Lower lobe of right lung (tissue), 2 donors: ENCODE measurements at places on chromosomes 16 and 17. TPM values are rescaled to one million over a fixed set of nuclear protein-coding genes. Genes with fewer than 3 reads are reported as not detected.

DNA sequence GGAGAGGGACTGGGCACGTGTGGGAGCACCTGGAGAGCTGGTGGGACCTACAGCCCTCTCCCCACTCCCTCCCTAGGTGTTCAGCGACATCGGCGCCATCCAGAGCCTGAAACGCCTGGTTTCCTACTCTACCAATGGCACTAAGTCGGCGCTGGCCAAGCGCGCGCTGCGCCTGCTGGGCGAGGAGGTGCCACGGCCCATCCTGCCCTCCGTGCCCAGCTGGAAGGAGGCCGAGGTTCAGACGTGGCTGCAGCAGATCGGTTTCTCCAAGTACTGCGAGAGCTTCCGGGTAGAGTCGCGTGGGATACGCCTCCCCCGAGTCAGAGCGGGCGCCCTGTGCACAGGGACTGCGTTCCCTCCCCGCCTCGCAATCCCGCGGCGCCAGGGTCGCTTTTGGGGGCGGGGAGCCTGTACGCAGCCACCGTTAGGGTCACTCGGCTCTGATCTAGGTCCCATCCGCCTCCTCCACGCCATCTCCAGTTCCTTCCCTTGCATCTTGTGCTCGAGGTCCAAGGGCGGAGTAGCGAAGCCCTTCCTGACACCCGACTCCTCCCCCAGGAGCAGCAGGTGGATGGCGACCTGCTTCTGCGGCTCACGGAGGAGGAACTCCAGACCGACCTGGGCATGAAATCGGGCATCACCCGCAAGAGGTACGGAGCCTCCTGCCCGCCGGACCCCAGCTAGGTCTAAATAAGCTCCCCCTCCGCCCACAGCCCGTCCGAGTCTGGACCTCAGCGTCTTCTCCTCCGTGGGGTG lies 13.0 kb downstream of the SARM1 start:
- DNase-seq: peak; percentile 88

- DNase-seq: no peak
Measured at GRCh38 chr17:80348551-80349150, 66.3 kb upstream of the ENDOV start.

- no peak for DNase-seq
Measured at GRCh38 chr16:89707695-89708094, 6.2 kb upstream of the SPATA2L start.

GRCh38 chr16:11233727-11234376 lies 22.2 kb downstream of the SOCS1 start:
- DNase-seq: no peak

- no peak for DNase-seq
Measured at GRCh38 chr17:41985919-41986318, 19.3 kb downstream of the CNP start.

DNA sequence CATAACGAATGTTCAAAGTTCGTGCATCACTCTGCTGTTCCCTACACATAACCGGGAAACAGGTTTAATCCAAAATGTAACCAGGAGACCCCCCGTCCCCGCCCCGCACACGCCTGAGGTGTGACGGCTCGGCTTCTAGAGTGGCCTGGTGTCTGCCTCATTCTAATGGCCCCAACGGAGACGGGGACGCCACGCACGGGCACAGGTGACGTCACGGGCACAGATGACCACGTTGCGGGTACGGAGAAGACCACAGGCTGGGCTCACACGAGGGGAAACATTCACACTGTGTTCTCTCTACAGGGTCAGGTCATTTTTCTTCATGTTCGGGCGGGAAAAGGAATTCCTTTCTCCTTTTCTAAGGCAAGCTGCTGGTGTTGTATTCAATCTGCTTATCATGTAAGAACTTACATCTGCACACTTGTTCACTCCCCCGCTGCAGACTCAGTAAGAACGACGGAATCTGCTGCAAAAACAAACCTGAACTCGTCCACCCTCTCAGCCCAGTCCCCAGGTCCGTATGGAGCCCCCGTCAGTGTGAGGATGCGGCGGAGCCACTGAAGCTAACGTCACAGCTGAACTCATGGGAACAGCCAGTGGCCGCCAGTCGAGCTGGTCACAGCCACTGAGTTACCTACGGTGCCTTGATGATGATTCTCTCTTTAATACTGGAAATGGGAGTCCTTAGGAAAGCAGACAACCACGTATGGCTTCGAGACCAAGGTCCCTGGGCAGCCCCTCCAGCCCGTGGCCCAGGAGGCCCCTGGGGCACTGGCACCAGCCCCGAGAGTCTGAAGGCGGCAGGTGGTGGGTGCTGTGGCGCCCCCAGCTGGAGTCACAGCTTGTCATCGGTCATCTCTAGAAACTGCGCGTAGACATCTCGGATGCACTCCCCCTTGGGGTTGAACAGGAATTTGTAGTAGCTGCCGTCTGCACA lies 32.9 kb downstream of the WDR45B start:
- DNase-seq: no peak

DNA sequence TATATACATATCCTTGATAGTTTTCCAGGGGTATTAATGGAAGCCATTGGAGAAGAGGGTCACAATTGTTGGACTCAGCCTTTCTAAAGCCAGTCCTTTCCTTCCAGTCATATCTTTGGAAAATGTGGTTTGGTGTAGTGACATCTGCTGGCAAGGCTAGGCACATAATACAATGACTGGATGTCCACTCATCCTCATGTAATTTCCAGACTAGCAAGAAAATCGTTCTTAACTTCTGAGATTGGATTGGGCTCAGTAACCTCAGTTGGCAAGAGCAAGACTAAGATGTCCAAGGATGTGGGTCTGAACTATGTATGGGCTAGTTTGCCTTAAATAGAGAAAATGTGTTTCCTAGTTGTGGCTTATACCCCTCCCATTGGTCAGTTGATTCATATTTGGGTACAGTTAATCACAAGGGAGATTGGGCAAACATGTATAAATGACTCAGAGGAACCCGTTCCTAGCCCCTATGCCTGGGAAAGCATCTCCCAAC lies 8.7 kb upstream of the KAT7 start:
- no peak for DNase-seq

DNA sequence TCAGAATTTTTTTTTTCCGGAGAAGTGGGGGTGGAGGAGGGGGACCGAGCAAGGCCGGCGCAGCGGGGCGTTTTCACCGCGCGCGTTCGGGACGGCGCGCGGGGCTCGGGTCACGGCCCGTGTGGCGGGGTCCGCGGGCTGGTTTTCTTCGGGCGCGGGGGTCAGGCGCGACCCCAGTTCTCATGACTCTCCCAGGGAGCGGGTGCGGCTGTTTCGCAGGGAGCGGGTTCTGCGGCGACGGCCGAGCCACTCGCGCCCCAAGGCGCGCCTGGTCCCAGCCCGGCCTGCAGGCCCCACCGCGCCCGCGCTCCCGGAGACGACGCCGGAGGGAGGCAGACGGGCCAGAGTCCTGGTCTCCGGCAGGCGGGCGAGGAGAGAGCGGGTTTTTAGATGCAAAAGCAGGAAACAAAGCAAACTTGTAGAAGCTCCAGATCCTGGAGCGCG lies 1.0 kb downstream of the BAHCC1 start:
- no peak for DNase-seq

DNA sequence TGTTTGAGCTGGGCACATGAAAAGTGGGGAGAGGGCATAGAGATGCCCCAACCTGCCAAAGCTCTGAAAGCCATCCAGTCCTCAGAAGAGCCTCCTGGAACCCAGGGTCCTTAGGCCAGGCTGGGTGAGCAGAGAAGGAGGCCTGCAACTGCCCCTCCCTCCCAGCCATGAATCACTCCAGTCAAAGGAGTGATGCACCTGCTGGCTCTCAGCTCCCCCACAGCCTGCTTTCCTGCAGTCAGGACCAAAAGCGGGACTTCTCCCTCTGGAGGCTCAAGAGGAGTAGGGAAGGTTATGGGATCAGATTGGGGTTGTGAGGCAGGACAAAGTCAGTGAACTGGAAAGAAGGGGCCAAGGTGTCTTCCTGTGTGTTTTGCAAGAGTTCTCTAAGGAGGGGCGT lies 145.6 kb downstream of the TMEM132E start:
- no peak for DNase-seq

DNA sequence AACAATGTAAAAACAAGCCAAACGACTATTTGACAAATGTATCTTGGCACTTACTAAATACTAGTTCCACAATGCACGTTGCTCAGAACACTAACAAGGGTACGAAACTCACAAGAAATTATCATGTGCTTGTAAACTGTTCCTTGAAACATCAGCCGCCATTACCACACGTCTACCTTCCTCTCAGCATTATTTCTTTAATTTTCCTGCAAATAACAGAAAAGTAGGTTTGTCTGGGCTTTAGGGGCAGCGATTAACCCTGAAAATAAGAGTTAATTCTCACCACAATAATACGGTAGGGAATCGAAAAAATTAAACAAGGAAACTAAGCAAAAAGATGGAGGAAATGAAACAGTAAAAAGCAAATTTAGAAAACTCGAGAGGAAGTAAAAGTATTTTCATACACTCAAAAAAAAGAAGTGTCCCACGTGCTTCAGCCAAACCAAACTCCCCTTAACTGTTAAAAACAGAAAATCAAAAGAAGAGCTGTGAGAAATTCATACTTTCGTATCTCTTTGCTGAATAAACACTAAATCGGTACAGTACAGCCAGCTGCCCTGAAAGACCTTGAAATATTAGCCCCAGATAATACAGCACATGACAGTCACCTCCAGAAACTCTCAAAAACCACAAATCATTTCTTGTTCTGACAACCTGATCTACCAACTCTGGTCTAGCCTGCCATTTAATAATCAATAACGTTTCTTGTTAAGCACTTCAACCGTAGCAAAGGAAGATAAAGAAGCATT lies 1.2 kb downstream of the ARHGAP17 start:
- DNase-seq: no peak

GRCh38 chr16:78094166-78094565 lies 5.3 kb upstream of the WWOX start:
- no peak for DNase-seq

GRCh38 chr17:79968116-79968515 lies 67.6 kb downstream of the TBC1D16 start:
- peak; percentile 8 for DNase-seq

The PPM1E gene
- total RNA-seq: 0.30 TPM

The SENP3 gene
- 87.0 TPM for total RNA-seq

The WSCD1 gene
- total RNA-seq: 3.6 TPM

The FOXN1 gene
- 0.15 TPM for total RNA-seq

The SNAI3 gene
- 6.1 TPM for total RNA-seq

The NPTX1 gene
- total RNA-seq: 2.1 TPM

The DNAH9 gene
- 22.3 TPM for total RNA-seq

The SEPTIN12 gene
- total RNA-seq: not detected

The UNC13D gene
- total RNA-seq: 118 TPM
